ENCODE measurements at places on chromosomes 5 and 9.

GRCh38 chr5:59351076-59351794 is 542.3 kb downstream of the PDE4D start:
- DNase-seq: no peak

- no peak for DNase-seq
These were observed 480.9 kb downstream of the MTRR start for GRCh38 chr5:8349855-8350254.

DNA sequence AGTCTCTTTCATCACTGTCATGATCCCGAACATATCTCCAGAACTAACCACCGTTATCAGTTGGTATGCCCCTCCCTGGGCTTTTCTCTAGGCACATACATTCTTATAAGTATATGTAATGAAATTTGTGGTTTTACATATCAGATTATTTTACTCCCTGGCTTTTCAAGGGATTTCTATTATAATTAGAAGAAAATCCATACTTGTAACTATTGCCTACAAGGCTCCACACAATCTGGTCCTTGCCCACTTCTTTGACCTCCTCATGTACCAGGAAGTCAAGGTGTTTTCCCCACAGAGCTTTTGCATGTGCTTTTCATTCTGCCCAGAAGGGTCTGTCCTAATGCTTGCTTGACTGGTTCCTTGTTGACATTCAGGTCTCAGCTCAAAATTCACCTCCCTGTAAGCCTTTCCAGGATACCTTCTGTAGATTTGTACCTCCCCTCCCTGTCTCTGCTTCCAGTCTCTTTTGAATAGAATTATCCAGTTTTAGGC is 33.6 kb upstream of the HSD17B4 start:
- DNase-seq: no peak

GRCh38 chr5:15106530-15107283 is 235.1 kb upstream of the ANKH start:
- no peak for DNase-seq

- DNase-seq: no peak
These were observed 120.8 kb downstream of the EMB start for GRCh38 chr5:50320131-50320749.

DNA sequence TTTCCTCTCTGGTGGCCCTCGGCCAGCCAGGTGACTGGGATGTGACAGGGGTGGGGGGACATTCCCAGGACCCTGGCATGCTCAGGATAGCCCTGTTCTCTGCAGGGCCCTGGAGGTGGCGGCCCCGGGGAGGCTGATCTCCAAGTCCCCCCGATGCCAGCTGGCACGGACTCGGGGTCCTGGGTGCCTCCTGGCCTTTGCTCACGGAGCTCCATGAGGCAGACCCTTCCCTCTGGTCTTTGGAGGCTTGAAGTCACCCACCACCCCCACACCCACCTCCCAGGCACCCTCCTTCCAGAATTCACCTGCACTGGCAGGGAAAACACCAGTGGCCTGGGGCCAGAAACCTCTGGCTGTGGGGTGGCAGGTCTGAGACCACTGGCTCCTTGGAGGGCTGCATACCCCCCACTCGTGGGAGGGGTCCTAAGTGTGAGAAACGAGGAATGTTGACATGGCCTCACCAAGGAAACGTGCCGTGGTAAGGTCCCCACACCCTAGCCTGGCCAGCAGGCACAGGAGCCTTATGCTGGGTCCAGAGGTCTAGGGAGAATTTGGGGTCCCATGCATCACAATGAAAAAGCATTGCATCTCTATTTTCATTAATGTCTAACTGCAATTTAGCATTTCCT is 130.8 kb upstream of the FAM120A start:
- no peak for DNase-seq

- no peak for DNase-seq
These were observed 52.5 kb downstream of the HRH2 start for GRCh38 chr5:175710326-175710725.

GRCh38 chr5:143968071-143968878 is 156.3 kb downstream of the HMHB1 start:
- DNase-seq: no peak

GRCh38 chr5:74848553-74849025 is 17.6 kb downstream of the FAM169A start:
- DNase-seq: no peak

- DNase-seq: no peak
These were observed 421.3 kb downstream of the TLE1 start for GRCh38 chr9:81268048-81268447.

DNA sequence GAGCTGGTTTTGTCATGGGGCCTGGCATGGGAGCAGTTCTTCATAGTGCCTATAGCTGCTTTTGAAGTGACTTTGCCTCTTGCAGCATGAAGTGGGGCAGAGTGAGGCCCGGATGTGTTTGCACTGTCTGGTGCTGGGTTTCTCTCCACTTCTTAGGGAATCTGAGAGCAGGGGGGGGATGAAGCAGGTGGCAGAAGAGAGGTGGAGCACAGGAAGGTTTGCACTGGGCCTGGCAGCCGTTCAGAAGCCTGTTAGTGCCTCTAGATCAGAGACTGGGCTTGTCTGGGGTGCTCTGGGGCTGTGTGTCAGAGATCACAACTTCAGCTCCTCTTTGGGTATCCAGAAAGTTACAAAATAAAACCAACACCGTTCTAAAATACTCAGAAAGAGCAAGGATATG is 18.4 kb downstream of the USP20 start:
- no peak for DNase-seq

DNA sequence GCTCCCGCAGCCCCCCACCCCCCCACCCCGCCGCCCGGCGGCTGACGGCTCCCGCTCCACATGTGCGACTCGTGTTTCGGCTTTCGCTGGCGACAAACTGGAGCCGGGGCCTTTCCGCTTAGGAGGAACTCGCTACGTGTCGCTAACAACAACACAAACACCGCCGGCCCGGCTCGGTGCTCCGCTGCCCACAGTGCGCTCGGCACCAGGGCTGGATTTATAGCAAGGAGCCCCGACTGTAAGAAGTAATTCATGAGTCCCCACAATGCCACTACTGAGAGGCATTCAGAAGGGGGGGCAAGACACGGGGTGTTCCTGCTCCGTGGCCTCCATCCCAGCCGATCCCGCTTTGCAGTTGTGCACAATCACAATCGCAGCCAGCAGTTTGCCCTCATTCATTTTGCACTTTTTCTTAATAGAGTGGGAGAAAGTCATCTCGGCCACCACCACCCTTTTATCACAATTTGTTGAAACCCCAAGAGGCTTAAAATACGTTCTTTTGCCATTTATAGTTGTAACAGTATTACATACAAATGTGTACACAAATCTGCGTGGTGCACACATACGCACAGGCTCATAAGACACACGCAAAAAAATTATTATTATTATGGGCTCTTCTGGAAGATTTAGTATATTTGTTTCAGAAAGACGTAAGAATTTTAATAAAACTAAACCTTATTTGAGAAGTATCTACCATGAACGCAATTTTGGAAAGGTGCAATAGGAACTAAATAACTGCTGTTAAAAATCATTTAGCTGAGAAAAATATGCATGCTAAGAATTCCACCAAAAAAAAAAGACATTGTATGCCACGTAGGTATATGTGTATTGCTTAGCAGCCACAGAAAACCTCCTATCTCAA is 48.1 kb downstream of the EBF1 start:
- DNase-seq: no peak

DNA sequence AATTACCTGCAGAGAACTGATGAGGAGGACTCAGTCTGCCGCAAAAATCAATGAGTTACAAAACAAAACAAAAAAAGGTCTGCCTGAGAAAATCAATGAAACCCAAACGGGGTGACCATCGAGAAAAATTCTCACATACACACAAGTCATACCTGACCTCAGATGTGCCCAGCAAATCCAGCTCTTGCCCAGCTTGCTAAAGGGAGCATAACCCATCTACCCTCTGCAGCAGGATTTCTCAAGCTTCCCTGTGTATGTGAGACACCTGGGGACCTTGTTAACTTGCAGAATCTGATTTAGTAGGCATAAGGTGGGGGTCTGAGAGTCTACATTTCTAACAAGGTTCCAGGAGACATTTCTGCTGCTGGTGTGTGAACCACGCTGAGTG is 126.3 kb downstream of the TLE1 start:
- DNase-seq: no peak

DNA sequence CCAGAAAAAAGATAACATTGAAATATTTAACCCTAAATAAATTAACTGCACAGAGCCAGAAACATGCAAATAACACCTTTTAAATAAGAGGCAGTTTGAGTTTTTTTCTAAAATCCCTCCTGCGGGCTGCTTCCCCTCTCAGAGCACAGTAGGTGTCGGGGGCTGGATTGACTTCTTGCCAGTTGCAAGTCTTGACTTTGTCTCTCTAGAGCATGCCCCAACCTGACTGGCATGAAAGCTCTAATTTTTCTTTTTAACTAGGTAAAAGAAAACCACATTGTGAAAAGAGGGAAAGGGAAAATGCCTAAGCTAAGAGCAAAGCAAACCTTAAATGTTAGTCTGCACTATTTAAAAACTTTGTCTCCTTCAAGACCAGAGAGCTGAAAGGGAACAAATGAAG is 46.4 kb upstream of the DNAH5 start:
- no peak for DNase-seq

DNA sequence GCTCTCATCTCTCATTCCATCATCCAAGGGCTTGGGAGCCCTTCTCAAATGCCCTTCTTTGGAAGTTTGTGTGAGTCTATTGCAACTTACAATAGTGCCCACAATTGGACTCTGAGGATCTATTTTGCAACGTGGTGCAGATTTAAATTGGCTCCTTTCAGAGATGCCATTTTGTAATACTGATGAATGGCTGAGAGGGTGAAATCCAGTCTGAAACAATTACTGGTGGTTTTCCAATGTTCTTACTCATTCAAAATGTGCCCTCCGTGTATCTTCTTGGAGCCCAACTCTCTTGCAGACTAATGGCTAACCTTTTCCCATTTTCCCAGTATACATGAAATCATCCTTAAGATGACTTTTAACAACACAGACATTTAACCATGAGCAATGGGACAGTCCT is 6.1 kb downstream of the ZNF462 start:
- no peak for DNase-seq

DNA sequence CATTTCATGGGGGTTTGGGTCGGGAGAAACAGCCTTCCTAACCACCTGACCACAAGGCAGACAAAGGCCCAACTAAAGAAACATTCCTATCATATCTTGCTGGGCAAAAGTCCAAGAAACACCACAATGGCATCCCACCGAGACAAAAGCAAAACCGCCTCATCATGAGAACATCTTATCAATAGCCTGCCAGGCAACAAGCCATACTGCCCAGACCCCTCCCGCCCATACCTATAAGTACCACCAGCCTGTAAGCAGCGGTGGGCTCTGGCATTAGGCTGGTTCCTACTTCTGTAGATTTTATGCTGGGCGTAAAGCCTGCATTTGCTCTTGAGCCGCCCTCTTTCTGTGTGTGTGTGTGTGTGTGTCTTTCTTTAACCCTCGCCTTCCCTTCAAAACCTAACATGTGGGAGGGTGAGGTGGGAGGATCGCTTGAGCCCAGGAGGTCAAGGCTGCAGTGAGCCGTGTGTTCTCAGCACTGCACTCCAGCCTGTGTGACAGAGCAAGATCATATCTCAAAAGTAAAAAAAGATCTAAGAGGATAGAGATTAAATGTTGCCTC is 56.9 kb downstream of the PDE6A start:
- no peak for DNase-seq

DNA sequence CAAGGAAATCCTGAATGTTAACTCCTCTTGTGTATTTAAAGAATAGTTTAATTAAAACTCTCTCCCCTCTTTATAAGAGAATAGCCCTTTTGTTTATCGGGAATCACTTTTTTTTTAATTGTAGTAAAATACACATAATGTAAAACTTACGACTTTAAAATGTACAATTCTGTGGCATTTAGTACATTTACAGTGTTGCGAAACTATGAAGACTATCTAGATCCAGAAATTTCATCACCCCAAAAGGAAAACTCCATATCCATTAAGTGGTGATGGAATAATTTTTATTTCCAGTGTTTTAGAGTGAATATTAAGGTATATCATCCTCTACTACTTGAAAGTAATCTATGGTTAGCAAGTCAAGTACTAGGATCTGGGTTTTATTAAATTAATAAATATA is 36.8 kb downstream of the KDM3B start:
- DNase-seq: no peak

DNA sequence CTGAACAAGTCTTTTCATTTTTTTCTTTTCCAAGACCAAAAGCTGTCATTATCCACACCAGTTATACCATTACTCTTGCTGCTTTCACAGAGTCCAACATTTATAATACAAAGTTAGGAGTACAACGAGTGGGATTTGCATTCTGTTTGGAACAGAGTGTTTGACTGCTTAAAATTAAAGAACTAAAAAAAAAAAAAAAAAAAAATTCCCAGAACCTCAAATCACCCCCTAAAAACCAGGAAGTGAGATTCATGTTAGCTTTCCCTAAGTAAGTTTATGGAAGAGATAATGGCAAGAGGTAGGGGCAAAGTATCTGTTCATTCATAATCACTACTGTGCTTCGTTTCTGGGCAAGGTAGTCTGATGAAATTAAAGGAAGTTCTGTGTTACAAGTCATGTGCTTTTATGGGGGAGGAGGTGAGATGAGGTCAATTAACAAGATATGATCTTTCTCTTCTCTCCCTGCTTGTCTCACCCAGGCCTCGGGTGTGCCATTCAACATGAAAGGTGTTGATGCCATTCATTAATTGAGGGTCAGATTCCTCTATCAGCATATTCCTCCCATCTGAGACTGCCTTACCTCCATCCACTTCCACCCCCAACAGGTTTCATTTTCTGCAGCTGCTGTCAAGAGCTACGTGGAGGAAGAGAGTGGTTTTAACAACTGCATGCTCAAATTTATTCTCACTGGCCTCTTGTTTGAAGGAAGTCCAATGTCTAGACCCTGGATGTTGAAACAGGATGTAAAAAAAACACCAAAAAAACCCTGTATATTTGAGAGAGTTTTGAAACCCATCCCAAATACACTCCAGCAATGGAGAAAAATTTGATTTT is 58.1 kb downstream of the MARCHF3 start:
- no peak for DNase-seq

DNA sequence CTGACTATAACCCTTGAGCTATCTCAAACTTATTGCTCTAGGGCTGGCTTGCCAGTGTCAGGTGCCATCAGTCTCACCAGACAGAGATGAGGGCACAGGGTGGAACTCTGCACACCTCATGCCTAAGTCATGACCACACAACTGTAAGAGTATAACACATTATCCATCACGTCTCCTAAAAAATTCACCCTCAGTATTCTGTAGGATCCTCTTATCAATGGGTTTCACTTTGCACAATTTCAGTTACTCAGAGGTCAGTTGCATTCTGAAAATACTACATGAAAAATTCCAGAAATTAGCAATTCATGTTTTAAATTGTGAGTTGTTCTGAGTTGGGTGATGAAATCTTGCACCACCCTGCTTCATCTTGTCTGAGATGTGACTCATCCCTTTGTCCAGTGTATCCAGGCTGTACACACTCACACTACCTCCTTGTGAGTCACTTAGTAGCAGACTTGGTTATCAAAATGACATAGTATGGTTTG is 690.9 kb upstream of the CDH18 start:
- DNase-seq: no peak

DNA sequence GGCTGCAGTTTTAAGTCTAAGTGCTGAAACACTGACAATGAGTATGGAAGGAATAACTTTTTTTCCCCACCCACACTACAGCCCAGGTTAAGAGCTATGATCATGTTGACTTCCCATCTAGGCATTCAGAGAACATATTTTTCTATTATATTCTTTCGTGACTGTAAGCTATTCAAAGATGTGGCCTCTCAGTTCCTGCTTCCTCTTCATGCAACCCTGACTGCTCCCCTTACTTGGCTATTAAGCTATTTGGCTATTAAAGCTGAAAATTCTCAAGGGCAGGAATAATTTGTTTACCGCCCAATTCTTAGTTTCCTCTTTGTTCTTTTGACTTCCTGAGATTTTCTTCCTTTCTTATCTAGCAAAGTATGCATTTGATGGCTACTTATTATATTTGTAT is 18.6 kb upstream of the ALDH1A1 start:
- DNase-seq: no peak
